ENCODE measurements at places on chromosomes 11 and 22. TPM values are rescaled to one million over a fixed set of nuclear protein-coding genes. Genes with fewer than 3 reads are reported as not detected.

- DNase-seq = no peak
Measured at GRCh38 chr11:96704847-96705246, 315.0 kb downstream of the JRKL start.

- no peak for DNase-seq
Measured at GRCh38 chr22:26416670-26417276, 12.3 kb upstream of the ASPHD2 start.

DNA sequence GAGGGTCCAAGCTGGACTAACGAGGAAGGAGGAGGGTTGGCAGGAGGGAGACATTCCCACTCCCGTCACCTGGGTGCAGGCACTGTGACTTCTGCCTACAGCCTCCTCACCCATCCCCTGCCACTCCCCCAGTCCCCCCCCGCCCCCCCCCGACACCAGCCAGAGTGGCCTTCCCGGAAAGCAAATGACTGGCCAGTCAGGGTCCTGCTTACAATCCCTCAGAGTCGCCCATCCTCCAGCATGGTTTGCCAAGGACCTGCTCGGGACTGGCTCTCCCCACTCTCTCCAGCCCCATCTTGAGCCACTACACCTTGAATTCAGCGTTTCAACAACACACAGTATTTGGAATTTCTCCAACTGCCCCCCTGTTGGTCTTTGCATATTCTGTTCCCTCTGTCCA is 59.6 kb downstream of the THAP12 start:
- no peak for DNase-seq

The NRIP3 gene
- 24.9 TPM for total RNA-seq

The SMC1B gene
- total RNA-seq = not detected

All from frontal cortex (tissue), 4 donors.